AML-193 (cell line): ENCODE measurements at places on chromosomes 2 and 18.
A peak's percentile ranks its signal among the peaks of the same experiment; 100 is the strongest.

DNA sequence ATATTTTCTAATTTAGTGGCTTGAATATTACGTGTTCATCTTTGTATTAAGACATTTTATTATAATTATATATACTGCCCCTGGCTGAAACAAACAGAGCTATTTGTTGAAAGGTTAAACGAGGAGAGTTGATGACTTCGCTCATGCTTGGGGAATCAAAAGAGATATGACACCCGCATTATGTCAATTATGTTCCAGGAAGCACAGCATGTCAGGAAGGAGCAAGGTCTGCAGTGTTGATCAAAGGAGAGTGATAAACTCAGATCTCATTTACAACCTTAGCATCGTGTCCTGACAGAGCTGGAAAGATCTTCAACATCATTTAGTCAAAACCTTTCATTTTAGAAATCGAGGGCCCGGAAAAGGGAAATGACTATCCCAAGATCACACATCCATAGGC is 510.1 kb downstream of the TDRD15 start:
- DNase-seq = no peak

GRCh38 chr18:46174342-46175041 is 70.3 kb downstream of the HAUS1 start:
- peak; percentile 18 for DNase-seq

- DNase-seq = no peak
Measured at GRCh38 chr2:39141334-39142271, 20.8 kb upstream of the SOS1 start.

DNA sequence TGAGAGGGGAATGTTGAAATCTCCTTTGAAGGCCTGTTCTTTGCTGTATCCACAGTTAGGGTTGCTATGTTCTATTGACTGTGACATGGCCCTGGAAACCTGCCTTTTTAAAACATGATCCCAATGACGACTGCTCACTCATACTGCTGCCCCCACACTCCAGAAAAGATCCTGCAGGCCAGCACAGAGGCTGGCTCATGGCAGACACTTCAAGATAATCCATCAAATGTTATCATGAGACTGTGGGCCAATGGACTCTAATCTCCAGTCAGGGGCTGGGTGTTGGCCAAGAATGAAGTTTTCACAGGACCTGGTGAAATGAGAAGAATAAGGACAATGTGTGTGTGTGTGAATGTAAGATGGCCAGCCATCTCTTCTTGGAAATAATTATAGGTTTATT is 59.0 kb upstream of the THOC1 start:
- DNase-seq = no peak

DNA sequence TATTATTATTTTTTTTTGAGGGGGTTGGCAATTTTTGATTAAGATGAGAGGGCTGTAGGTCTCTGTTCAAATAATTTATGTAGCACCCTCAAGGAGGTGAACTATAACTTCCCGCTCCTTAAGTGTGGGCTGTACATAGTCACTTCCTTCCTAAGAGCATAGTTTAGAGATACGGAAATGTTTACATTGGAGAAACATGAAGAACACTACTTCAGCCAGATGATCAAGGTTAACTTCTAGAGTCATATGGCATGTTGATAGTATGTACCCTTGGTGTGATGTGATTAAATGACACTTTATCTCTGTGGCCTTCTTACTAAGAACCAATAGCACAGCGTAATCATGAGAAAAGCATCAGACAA is 93.7 kb downstream of the MIB1 start:
- DNase-seq = no peak

DNA sequence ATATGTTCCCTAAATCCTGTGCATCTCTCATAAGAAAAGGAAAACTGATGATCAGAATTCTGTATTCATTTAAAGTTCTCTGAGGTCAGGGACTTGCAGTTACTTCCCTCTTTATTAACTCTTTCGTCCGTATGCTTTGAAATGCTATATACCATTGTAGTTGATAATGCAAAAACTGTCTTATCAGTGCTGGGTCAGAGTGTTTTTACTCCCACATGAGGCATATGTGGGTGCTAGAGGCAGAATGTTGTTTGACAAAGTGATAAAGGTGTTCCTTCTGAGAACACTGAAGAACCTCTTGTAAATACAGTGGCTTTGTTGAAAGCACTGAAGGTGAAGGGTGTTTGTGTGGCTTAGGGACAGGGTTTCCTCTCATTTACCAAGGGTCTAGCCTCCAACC is 136.5 kb upstream of the NFATC1 start:
- no peak for DNase-seq

- no peak for DNase-seq
Measured at GRCh38 chr2:130335226-130335625, 7.5 kb upstream of the IMP4 start.

DNA sequence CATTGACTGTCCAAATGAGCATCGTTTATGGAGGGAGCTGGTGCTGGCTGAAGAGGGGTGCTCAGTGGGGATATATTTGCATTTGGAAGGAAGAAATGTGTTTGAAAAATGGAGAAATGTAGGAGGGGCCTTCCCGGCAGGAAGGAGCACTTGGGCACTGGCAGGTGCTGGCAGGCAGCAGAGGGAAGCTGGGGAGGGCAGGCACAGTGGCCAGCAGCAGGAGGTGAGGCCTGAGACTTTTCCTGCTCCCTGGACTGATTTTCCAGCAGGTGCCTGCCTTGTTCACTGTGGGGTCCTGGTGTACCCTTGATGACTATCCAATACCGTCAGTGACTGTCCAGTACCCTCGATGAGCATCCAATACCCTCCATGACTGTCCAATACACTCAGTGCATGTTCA is 20.8 kb upstream of the HPCAL1 start:
- DNase-seq = no peak

GRCh38 chr2:41294331-41294730 is 753.5 kb upstream of the PKDCC start:
- DNase-seq = no peak

GRCh38 chr2:228303960-228304359 is 122.5 kb upstream of the SPHKAP start:
- DNase-seq = no peak

- DNase-seq = no peak
Measured at GRCh38 chr2:226383461-226383860, 416.2 kb downstream of the IRS1 start.

- DNase-seq = no peak
Measured at GRCh38 chr2:30990671-30991070, 147.6 kb downstream of the GALNT14 start.

DNA sequence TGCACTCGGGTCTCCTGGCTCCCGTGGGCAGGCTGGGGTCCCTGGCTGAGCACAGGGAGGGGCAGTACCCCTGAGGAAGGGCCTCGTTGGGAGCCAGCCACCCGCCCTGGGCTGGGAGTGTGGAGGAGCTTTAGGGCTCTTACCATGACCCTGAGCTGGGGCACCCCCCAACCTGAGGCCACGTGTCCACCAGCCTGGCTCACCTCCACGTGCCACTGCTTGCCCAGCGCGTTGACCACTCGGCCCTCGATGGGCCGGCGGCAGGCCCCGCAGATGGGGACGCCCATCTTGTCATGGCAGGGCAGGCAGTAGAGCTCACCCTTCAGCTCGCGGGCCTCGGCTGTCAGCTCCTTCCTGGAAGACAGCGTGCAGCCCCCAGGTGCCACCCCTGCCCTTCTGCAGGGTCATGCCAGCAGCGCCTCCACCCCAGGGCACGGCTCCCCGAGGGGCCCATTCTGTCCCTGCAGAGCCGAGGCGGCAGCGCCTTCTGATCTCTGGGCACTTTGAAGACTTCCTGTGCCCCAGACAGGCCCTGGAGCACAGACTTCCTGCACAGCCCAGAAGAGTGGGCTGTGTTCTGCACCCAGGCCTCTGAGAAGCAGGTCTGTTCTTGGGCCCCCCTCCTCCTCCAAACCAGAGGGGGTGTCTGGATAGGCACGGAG is 4.0 kb upstream of the GPR17 start:
- DNase-seq = no peak

- no peak for DNase-seq
Measured at GRCh38 chr2:233528182-233528581, 38.4 kb downstream of the USP40 start.

DNA sequence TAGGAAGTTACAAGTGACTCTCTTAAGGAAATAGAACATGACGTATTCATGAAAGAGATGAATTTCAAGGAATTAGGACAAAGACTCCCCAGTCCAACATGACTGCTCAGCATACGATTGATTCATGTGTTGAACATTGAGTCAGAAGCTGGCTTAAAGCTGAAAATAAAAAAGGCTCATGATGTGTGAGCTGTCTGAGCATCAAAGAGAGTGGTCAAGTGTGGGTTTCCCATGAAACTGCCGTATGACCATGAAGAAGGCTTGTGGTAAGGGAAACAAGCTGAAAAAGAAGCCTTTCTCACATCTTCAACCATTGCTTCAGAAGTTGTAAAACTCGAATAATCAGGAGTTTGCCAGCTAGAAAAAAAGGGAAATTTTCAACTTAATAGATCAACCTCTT is 201.9 kb upstream of the APCDD1 start:
- DNase-seq = no peak

DNA sequence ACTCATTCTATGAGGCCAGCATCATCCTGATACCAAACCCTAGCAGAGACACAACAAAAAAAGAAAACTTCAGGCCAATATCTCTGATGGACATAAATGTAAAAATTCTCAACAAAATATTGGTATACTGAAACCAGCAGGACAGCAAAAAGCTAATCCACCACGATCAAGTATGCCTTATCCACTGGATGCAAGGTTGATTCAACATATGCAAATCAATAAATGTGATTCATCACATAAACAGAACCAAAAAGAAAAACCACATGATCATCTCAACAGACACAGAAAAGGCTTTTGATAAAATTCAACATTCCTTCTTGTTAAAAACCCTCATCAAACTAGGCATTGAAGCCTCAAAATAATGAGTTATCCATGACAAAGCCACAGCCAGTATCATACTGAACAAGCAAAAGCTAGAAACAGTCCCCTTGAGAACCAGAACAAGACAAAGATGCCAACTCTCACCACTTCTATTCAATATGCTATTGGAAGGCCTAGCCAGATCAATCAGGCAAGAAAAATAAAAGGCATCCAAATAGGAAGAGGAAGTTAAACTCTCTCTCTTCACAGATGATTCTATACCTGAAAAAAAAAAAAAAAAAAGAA is 45.3 kb downstream of the RTTN start:
- DNase-seq = no peak

DNA sequence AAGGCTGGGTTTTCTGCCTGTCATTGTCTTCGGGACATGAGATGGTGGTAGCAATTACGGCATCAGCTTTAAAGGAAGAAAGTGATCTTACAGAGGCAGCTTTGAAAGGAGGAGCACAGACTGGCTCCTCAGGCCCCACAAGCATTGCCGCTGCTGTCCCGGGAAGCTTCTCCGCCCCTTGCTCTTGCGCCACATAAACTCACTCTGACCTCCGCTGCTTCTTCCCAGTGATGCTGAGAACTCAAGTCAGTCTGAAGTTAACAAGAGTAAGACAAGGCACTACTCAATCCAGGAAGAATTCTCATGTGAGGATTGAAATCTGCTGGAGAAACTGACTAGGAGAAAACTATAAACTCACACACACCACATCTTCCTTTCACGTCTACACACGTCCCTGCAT is 112.4 kb upstream of the RIOK3 start:
- DNase-seq = no peak

- DNase-seq = no peak
Measured at GRCh38 chr2:65075176-65075575, 19.0 kb downstream of the CEP68 start.

- DNase-seq = no peak
Measured at GRCh38 chr2:46034535-46034934, 262.7 kb upstream of the EPAS1 start.

GRCh38 chr2:157523270-157524247 is 79.7 kb upstream of the CYTIP start:
- DNase-seq = no peak

DNA sequence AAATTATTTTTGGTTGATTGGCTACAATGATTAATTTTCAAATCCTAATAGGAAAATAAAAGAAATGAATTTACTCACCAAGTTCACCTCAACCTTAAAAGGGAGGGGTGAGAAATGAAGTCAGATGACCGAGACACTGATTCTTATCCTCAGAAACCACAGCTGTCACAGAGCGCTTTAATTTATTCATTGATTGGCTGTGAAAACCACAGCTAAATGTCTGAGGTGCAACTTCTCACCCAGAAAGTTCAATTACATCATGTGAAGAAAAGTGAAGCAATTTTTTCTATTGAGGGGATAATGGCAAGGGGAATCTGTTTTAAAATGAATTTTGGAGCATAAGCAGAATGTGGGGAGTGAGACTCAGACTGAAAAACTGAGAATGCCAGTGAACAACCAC is 128.4 kb downstream of the RNF152 start:
- DNase-seq = no peak

DNA sequence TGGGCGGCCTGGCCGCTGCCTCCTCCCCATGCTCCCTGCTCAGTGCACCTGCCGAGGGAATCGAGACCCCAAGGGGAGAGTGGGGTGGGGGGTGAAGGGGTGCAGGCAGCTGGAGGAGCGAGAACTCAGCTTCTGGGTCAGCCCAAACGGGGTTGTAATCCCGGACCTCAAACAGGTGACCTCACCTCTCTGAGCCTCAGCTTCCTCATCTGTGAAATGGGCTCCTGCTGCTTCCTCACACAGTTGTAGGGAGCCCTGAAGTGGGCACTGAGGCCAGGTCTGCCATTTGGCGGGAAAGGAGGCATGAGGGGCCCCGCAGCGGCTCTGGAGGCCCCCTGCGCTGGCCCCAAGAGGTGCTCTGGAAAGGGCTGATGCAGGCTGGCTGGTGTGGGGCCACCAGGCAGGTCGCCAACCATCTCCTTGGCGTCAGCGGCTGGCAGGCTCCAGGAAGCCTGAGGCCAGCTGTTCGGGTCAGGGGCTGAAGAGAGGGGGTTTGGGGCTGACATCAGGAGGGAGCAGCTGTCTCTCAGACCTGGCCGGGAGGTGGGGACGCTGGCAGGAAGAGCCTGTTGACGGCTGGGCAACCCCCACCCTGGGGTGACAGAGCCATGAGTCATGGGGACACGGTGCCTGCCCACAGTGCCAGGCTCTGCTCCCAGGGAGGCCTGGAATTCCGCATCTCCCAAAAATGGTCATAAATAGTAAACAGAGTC is 4.9 kb downstream of the KLHL30 start:
- no peak for DNase-seq

- no peak for DNase-seq
Measured at GRCh38 chr2:128286011-128286721, 32.5 kb downstream of the HS6ST1 start.

GRCh38 chr2:156800065-156800653 is 364.0 kb downstream of the GPD2 start:
- no peak for DNase-seq

- DNase-seq = peak; percentile 39
Measured at GRCh38 chr2:227479865-227480475, 8.0 kb downstream of the AGFG1 start.

GRCh38 chr18:9707381-9708056 is 582 bp upstream of the RAB31 start:
- DNase-seq = peak; percentile 32

DNA sequence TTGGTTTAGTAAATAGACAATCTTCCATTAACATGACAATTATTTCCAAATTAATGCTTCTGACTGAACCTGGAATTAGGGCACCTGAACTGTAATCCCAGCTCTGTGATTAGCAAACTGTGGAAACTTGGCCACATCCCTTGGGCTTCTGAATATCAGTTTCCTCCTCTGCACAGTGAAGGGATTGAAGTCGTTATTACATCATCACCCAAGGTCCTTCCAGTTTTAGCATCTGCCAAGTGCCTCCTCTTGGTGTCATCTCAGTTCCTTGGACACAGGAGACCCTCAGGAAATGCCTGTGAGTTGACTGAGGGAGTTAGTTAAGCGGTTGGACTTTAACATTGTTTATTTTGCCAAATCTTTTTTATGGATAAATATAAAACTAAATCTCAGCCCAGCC is 64.8 kb downstream of the MOGAT1 start:
- no peak for DNase-seq
